ENCODE measurements at places on chromosomes 6 and 20.

GRCh38 chr20:33433465-33434234, 9.9 kb downstream of the SNTA1 start:
- DNase-seq: no peak

- no peak for DNase-seq
These were observed 6.4 kb upstream of the PSMG4 start for GRCh38 chr6:3252369-3252768.

GRCh38 chr6:7454696-7455358, 65.2 kb downstream of the RIOK1 start:
- DNase-seq: no peak

DNA sequence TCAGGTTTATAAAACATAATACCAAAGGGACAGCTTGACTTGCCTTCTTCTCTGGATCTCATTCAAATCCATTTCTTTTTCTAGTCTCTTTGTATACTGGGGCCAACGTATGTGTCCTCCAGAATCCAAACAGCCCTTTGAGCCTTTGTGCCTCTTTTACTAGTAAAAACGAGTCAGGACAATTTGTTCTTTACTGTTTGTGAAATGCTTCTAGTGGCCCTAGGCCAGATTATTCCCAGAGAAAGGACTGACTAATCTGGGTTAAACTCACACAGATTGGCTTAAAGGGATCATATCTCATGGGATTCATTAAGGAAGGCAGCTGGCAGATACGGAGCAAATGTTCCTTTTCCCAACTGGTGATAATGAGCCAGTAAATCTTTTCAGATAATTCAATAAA, 32.1 kb upstream of the MANEA start:
- DNase-seq: no peak

GRCh38 chr6:137832110-137832509, 34.9 kb upstream of the TNFAIP3 start:
- no peak for DNase-seq

DNA sequence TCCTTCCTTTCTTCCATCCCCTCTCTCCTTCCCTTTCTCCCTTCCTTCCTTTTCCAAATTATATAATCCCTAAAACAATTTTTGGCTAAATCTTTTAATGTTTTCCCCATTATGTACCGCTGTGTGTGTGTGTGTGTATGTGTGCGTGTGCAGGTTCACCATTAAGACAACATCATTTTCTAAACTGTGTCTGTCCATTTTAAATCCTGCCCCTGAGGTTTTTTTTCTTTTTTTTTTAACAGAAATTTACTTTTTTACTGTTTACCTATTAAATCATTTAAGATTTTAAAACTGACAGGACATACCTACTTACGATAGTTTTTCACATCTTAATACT, 366.3 kb upstream of the EPHA7 start:
- no peak for DNase-seq

GRCh38 chr6:49305010-49305409, 158.0 kb downstream of the MMUT start:
- no peak for DNase-seq

DNA sequence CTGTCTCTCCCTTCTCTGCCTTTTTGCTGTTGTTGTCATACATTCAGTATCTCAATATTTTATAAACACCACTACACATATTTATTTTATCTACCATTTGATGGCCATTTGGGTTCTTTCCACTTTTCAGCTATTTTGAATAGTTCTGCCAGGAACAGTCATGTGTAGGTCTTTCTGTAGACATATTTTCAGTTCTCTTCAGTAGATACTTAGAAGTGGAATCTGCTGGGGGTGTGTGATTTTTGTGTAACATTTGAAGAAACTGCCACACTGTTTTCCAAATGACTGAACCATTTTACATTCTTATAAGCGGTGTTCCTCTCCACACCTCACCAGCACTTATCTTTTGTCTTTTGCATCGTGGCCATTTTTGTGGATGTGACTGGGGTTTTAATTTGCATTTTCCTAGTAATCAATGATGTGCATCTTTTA, 197.7 kb downstream of the ARID1B start:
- no peak for DNase-seq

DNA sequence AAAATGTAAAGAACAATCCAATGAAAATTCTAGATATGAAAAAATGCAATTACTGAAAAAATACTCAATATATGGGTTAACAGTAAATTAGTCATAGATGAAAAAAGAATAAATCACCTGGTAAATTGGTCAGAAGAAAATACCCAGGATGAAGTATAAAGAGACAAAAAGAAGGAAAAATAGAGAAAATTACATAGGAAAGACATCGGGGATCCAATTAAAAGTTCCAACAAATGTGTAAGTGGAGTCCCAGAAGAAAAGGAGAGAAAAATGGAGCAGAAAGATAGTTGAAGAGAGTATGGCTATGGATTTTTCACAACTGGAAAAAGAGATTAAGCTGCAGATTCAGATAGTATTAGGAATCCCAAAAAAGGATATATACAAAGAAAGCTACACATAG, 18.7 kb upstream of the UFL1 start:
- no peak for DNase-seq

- no peak for DNase-seq
These were observed 48.9 kb upstream of the SIRPA start for GRCh38 chr20:1846341-1846740.

DNA sequence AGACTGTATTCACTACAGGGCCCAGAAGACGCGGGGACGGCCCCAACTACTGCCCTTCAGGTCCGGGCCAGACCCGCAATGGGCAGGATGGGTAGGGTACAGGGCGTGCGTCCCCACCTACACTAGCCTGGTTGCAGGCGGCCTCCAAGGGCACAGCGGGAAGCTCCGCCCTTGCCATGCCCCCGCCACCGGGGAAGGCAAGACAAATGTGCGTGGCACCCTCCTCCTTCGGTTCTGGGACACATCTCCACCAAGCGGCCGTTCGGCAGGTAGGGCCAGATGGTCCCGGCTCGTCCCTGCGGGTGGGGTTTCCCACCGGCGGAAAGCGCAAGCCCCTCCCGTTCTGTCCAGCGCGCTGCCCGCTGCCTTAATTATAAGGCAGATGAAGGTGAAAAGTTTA, 5.6 kb downstream of the NXT1 start:
- DNase-seq: no peak

GRCh38 chr6:25312034-25312620, 33.0 kb downstream of the CARMIL1 start:
- no peak for DNase-seq

DNA sequence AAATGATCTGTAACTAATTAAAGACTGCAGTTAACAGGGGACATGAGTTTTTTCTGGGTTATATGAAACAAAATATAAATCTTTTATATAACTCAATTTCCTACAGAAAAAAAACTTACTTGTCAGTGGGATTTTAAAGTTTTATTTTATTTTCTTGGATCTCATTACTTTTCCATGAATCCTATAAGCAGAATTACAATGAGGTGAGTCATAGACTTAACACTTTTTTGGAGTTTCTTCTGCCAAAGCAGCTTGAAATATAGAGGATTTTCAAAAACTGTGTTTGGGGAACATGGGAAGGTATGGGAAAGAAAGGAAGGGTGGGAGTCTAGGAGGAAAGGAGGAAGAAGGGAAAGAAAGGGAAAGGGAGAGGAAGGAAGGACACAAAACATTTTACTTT, 130.7 kb downstream of the AIG1 start:
- DNase-seq: no peak

DNA sequence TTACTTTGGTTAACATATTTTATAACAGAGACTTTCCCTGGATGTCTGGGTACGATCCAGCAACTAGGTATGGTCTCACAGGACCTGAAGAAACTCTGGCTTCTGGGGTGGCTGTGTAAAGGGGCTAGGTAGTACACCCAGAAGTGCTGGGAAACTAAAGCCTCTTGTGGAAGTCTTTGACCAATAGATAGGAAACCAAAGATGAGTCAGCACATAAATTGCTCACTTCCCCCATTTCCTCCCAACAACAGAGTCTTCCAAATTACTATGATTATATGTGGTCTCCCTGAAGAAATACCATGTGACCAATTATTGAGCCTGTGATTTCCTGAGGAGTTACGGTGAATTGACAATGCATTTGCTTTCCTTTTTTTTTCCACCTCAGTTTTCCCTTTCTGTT, 26.8 kb upstream of the TBX18 start:
- DNase-seq: no peak

- DNase-seq: no peak
These were observed 16.9 kb downstream of the GFOD1 start for GRCh38 chr6:13470238-13471140.

DNA sequence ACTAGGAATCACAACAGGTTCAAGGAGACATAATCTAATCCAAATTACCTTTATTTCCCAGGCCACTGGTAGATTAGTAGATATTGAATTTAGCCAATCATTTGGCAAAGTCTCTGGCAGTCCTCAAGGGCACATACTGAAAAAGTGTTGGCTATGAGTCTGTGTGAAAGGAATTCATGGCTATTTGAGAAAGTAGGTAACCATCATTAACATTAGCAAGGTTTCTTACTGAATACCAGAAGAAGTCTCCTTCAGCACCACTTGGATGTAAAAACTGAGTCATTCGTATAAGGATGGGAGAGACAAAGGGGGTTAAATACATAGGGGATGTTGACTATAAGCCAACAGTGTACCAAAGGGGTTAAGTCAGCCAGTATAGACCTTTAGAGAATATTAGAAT, 36.7 kb downstream of the AGPAT4 start:
- no peak for DNase-seq

DNA sequence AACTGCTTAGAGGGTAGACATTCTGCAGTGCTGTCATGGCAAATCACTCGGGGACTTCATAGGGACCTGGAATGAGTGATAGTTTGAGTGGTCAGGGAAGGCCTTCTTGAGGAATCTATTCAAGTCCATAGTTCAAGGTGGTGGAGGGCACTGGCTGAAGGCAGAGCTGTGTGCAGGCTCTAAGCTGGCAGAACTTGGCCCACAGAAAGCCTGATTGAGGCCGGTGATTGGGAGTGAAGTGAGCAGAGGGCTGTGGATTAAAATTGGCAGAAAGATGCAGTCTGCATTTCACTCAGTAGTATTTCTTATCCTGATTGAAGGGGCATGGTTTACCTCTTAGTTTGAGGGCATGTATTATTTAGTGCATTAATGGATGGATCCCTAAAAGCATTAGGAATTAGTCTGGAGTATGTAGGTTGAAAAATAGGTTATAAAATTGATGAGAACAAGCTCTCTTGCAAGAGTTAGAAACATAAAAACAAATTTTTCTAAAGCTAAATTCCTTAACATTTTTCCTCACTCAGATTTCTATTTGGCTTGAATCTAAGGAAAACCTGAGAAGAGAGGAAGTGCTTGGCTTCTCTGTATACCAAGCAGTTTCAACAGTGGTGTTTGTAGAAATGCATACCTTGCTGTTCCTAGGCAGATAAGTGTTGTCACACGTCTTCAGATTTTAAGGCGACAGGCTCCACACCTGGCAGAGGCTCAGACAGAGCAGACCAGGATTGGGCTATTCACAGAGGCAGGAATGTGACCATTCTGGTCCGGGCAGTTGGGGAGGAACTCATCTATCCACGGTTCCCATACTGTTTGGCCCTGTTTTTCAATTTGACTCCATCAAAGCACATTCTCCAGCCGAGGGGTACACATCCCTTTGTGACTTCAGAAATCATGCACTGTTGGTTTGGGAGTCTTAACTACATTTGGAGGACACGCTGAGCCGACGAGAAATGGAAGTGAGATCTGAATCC, 45.2 kb downstream of the UTRN start:
- no peak for DNase-seq

GRCh38 chr6:125104425-125104824, 49.1 kb upstream of the TPD52L1 start:
- DNase-seq: no peak

- no peak for DNase-seq
These were observed 17.6 kb upstream of the SSTR4 start for GRCh38 chr20:23017516-23017915.

GRCh38 chr20:3209257-3209945, at the start of gene ITPA:
ITPA (plus strand) TSS chr20:3209498; CDS start chr20:3209552, 54 bp downstream.
- peak; percentile 40 for DNase-seq

GRCh38 chr6:53481323-53481722, 63.6 kb downstream of the GCLC start:
- DNase-seq: no peak

GRCh38 chr6:149003560-149003959, 256.7 kb downstream of the UST start:
- no peak for DNase-seq

GRCh38 chr20:62344782-62345181, 22.3 kb downstream of the LAMA5 start:
- no peak for DNase-seq

DNA sequence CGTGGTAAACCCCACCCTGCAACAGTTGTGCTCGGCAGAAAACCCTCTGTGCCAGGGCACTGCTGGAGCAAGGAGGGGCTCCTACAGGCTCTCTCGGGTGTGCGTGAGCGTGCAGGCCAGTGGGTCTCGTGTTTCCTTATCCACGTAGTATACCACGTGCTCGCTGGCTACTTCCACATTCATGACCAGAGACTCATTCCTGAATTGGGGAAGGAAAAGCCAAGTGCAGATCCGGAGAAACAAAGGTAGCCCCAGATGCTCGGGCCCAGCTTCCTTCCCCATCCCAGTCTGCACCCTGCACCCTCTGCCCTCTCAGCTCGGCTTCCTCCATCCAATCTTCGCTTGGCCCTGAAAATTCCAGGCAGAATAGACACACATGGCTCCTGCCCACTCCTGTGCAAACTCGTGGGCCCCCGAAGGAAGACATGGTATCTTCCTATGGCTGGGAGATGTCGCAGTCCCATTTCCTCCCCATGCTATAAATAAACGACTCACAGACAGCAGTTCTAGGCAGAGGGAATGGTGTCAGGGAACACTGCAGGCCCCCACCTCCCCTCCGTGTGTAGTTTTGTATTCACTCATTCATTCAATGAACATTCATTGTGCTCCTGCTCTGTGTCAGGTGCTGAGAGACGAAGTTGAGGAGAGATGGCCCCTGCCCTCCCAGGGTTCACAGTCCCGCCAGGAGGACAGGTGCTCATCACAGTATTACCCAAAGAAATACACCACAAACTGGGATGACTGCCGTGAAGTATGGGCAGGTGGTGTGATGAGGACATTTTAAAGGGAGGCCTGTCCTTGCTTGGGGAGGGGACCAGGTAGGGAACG, 29.6 kb downstream of the NPEPL1 start:
- DNase-seq: no peak

- DNase-seq: no peak
These were observed 51.2 kb downstream of the GRIK2 start for GRCh38 chr6:101444717-101445116.

DNA sequence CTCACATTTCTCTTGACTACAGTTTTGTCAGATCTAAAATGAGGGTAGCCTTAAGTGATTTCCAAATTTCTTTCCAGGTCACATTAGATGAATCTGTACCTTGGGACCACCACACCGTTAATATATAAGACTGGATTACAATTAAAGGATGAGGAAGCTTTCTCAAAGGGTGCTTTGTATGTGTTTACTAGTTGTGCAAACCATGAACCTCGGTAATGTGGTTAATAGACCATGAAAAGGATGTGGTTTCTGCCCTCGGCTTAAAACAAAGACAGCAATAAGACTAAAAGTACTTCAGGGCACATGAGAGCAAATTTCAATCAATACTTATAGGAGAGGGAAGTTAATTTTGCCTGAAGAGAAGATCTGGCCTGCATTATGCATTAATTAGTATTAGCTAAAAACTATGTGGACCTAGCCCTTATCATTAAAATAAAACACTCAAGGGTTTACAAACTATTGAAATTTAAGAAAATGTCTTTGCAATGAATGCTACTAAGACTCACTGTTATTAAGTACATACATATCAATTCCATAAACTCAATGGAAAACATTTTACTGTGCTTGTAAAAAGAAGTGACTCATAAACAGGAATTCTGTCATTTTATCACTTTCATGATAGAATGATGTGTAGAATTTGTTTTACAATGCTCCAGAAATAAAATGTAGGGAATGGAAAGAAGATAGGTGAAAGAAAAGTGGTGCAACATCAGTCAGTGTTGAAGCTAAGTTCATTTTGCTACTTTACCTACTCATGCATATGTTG, 936 bp upstream of the TMX4 start:
- no peak for DNase-seq

- no peak for DNase-seq
These were observed 70.6 kb upstream of the DST start for GRCh38 chr6:56713254-56713672.

Measured in CD4-positive, alpha-beta T cell treated with Interferon alpha-2 for 1 hour (primary cell).